Stimulated activated CD8-positive, alpha-beta memory T cell treated with anti-CD3 and anti-CD28 coated beads, Interleukin-2, amount 100 ng/mL, for 1 hour (primary cell): ENCODE measurements at places on chromosomes 6 and 20.

- no peak for DNase-seq
Observed at GRCh38 chr6:4760773-4761172, 15.4 kb upstream of the CDYL start.

DNA sequence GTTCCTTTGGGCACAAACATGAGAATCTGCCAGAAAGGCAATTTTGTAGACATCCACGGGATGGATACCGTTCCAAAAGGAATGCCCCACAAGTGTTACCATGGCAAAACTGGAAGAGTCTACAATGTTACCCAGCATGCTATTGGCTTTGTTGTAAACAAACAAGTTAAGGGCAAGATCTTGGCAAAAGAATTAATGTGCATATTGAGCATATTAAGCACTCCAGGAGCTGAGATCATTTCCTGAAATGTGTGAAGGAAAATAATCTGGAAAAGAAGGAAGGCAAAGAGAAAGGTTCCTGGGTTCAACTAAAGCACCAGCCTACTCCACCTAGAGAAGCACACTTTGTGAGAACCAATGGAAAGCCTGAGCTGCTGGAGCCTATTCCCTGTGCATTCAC lies 103.9 kb upstream of the ARG1 start:
- DNase-seq, result no peak

- no peak for DNase-seq
Observed at GRCh38 chr6:34098045-34098936, 47.6 kb downstream of the GRM4 start.

- no peak for DNase-seq
Observed at GRCh38 chr20:13681248-13682125, 42.8 kb upstream of the TASP1 start.

DNA sequence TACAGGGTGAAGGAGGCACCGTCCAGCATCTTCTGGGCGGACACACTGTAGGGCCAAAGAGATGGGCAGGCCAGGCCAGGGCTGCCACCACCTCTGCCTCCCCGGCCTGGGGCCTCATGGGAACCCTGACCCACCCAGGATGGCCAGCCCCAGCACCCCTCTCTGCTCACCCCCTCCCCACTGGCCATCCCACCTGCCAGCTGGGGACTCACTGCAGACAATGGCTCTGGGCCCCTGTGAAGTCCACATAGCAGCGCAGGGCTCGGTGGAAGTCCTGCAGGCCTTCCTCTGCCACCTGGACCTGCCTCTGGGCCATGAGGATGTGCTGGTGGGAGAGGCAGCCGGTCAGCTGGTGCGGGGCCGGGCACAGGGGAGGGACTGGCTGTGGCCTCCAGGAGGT lies 3.6 kb upstream of the C20orf144 start:
- no peak for DNase-seq

- no peak for DNase-seq
Observed at GRCh38 chr6:68040312-68040778, 594.7 kb upstream of the ADGRB3 start.

DNA sequence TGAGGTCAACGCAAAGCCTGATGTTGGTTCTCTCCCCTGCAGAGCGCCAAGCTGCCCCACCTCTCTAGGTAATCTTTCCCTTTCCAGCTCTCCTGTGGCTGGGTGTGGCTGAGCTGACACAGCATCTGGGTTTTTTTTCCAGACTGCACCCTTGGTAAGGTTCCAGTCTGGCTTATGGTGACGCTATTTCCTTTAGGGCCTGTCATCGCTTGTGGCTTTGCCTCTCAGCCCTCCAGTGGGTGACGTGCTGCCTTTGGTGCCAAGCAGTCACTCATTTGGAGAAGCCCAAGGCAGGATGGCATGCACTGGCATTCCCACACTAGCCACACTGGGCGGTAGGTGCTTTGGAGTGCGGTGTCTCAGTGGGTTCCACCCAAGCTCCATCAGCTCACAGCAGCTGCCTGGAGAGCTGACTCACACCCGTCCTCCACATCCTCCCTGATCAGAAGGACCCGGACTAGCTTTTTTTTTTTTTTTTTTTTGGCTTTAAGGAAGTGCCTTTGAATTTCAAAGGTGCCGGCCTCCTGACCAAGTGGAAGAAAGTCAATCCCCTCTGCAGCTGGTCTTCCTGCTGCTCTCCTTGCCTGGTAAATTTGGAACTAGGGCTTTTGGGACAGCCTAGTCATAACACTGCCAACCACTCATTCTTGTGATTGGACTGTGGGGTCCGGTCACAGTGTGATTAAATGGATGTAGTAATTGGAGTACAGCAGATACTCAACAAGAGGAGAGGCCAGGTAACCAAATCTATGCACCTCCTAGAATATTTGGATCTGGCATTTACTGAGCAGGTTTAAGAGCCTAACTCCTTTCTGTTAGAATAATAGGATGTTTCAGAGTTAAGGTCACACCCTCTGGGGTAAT lies 153.6 kb downstream of the CD83 start:
- DNase-seq, result no peak

DNA sequence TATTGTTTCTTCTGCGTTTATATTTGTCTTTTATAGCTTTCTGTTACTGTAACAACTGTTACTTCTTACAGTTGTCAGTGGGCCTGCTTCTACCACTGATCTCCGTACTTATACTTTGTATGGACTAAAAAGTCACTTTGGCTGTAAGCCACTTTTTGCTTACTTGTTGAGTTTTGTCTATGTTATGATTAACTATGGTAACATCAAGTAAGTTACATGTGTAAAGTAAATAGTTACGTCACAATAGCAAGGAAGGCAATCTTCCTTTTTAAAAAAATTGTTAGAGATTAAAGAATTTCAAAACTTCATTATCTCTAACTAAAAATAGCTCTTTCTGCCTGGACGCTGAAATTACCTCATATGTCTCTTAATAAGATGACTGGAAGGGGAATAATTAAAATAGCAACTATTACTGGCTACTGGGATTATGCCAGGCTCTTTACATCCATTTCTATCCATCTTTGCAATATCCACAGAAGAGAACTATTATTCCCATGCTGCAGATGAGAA lies 10.9 kb downstream of the TFB1M start:
- DNase-seq, result no peak

DNA sequence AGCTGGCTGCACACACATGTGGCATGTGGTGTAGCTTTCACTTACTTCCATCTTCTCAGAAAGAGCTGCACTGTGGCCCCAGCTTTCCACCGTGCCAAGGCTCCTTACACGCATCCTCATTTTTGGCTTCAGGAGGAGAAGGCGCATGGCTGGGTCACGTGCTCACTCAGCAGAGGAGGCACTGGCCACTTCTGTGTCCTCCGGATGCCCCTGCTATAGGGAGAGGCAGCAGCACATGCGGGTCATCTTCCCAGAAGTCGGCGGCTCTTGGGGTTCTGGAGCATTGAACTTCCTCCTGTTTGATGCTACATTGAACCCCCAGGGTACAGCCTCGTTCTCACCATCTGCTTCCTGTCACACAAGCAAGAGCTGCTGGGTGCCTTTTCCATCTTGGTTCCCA lies 111.3 kb downstream of the FAM120B start:
- DNase-seq, result no peak

DNA sequence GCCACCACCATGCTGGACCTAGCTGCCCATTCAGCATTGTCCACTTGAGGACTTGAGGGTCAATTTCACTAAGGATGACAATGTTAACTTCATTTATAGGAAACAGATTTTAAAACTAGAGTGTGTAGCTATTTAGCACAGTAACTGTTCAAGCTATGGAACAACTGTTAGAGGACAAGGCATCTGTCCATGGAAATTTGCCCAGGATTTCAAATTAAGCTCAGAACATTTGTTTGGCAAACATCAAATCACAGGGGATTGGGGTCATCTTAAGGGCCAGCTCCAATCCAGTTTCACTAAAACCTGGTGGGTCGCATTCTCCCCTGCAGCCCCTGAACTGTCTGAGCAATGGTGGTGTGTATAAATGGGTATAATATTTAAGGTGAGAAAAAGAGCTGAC lies 35.1 kb downstream of the PM20D2 start:
- DNase-seq, result no peak

DNA sequence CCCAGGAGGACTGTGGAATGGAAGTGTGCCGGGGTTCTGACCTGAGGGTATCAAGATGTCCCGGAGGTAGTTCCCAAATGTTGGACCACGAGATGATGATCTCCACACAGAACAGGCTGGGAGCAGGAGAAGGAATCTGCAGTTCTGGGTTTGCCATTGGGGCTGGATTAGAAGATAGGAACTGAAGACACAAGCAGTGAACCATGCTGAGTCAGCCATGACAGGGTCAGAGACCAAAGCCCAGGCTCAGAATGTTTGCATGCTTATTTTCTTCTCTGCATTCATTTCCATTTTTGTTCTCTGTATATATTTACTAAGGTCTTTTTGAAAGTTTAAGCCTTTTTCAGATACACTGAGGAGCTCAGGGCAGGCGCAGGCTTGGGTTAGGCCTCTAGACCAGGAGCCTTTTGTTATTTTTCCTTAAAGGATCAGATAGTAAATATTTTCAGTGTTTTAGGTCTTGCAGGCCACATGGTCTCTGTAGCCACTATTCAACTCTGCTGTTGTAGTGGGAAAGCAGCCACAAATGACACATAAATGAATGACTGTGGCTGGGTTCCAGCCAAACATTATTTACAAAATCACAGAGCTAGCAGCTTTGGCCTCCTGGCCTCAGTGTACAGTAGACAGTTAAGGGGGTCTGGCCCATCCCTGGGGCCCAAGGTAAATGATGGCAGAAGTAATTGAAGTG lies 28.5 kb downstream of the SLC35D3 start:
- no peak for DNase-seq

DNA sequence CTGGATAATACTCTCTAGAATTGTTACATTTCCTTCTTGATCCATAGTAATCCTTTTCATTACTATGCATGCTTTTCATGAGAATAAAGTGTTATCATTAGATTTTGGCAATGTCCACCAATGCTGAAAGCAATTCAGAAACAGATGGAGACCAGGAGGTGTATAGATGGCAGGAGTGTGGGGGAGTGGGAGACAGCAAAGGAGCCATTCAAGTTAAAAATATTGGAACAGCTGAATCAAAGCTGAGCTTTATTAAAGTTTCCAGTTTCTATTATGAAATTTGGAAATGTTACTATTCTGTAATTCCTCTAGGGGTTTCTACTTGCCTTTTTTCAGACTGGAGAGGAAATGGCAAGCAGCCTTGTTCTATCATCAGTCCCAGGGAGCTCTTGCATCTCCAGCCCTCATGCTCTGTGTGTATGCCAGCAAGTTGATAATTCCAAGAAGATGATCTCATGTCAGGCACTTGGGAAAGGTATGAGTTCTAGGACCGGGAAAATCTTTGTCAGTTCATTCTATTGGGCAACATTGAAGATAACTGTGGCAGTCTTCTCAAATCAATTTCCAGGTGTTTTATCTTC lies 228.0 kb downstream of the CD109 start:
- DNase-seq, result no peak

- no peak for DNase-seq
Observed at GRCh38 chr20:59438201-59438600, 137.8 kb downstream of the EDN3 start.
